Stimulated activated CD4-positive, alpha-beta T cell treated with anti-CD3 and anti-CD28 coated beads, Interleukin-15, amount 100 ng/mL, for 1 hour (primary cell): ENCODE measurements at places on chromosomes 5 and 9.

- no peak for DNase-seq
Measured at GRCh38 chr5:83072966-83073365, 4.2 kb downstream of the TMEM167A start.

GRCh38 chr5:160290751-160291150 is 21.6 kb downstream of the CCNJL start:
- no peak for DNase-seq

DNA sequence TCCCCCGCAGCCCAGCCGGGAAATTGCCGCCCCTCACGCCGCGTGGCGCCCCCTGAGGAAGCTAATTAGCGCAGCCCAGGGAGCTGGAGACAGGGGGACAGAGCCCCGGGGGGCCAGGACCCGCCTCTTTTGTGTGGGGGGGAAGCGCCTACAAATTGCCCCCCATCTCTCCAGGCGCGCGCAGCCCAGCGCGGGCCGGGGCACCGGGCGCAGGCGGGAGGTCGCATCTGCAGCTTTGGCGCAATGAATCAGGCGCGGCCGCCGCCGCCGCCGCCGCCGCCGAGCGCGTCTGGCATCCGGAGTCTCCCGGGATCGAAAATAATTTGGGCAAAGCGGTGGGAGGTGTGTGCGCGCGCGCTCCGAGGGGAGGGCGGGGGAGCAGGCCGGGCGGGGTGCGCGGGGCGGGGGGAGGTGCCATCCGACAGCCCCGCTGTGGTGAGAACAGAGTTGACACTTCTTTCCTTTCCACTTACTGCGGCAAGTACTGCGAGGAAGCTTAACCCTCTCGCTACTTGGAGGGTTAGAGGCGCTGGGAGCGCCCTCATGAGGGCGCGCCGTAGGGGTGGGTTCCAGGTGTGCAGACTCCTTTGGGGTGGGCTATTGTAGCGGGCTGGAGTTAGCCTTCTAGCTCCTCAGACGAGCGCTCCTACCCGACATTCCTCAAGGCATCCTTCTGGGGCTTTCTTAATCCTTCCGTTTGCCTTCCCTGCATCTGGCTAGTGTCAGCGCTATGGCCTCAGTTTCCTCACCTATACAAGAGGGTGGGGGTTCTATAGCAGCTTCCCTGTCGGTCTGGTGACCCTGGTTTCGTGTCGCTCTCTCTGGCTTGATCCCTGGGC is 63.1 kb downstream of the CXXC5 start:
- peak; percentile 26 for DNase-seq

DNA sequence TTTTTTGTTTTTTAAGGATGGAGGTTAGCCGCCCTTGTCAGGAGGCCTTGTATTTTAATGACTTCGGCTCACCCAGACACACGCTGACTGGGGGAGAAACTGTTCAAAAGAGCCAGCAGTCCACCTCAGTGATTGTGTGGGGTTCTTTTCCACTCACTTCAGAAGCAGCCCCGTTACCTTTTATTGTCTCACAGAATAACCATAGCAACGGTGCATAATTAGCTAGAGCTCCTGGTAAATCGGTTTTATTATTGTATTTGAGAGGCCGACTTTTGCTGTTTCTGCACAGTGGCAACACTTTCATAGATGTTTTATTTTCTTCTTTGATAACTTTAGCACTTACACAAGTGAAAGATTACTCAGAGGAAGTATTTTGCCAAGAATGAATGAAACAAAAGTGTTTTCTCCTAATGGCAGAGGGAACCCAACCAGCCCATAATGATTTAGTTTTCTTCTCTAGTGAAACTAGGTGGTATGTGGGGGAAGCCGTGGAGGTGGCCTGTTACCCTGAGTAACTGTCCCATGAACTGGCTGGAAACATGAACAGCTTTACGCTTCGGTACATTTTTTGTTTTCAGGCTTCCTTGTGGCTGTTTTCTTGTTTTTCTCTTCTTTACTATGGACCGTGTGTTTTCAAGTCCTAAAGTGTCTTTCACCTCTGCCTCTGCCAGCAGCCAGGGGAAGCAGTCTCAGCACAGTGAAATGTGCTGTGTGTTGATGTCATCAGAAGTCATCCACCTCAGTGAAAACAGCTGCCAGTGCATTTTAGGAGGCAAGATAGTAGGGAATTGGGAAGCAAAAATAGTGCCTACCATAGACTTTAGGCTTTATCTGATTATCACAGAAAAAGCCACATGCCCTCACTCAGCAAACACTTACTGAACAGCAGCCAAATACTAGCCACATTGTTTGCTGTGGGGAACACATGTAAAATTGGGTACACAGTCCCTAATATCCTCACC is 414.7 kb downstream of the KDM4C start:
- DNase-seq: no peak

GRCh38 chr5:58025809-58026208 is 434.1 kb downstream of the PLK2 start:
- DNase-seq: no peak

GRCh38 chr5:147466360-147466980 is 43.4 kb downstream of the DPYSL3 start:
- DNase-seq: no peak

- no peak for DNase-seq
Measured at GRCh38 chr5:6472792-6473191, 24.1 kb downstream of the UBE2QL1 start.

GRCh38 chr5:103849934-103850333 is 287.3 kb upstream of the NUDT12 start:
- DNase-seq: no peak

DNA sequence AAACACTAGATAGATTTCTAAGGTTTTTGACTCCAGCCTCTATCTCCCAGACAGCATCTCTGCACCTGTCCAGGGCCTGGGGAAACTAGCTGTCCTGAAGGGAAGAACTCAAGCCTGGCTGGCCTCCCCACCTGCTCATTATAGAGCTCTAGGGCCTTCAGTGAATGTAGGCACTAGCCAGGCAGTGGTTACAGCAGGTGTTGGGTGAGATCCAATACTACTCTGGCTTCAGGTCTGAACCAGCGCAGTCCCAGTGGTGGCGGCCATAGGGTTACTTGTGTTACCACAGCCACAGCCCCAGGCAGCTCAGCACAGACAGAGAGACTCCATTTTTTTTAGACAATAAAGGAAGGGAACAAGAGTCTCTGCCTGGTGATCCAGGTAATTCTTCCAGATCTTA is 449.2 kb downstream of the IRX1 start:
- no peak for DNase-seq

- no peak for DNase-seq
Measured at GRCh38 chr5:96439477-96440184, 6.6 kb upstream of the PCSK1 start.

DNA sequence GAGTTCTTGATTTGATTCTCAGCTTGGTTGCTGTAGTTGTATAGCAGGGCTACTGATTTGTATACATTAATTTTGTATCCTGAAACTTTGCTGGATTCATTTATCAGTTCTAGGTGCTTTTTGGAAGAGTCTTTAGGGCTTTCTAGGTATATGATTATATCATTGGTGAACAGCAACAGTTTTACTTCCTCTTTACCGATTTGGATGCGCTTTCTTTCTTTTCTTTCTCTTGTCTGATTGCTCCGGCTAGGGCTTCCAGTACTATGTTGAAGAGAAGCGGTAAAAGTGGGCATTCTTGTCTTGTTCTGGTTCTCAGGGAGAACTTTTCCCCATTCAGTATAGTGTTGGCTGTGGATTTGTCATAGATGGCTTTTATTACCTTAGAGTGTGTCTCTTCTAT is 158.9 kb downstream of the SAXO1 start:
- DNase-seq: no peak

DNA sequence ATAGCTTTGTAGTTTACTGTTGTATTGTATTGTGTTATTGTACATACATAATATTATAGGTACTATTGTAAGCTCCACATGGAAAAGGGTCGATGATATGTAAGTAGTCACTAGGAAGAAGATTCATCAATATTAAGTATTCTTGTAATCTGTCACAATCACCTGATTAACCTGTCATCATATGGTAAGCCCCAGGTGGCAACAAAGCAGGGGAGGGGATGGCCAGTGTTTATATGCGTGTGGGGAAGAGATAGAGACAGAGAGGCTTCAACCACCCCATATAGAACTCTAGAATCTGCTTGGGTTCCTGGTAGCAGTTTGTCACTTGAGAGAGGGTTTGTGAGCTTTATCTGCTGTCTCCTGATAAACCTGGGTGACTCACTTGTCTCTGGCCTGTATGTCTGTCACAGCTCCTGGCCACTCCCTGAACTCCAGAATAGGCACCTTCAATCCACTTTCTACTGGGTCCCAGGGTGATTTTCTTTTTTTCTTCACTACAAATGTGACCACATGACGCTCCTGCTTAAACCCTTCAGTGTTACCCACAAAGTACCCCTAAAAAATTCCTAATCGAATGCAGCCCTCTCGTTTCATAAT is 48.9 kb upstream of the CPEB4 start:
- DNase-seq: no peak

GRCh38 chr9:92963831-92964606 is 16.7 kb downstream of the FGD3 start:
- DNase-seq: peak; percentile 43

- DNase-seq: no peak
Measured at GRCh38 chr9:137310189-137311052, 8.3 kb upstream of the NRARP start.

- no peak for DNase-seq
Measured at GRCh38 chr9:127768698-127769097, 9.8 kb downstream of the SH2D3C start.

GRCh38 chr5:34682926-34683623 is 26.9 kb downstream of the RAI14 start:
- DNase-seq: no peak

DNA sequence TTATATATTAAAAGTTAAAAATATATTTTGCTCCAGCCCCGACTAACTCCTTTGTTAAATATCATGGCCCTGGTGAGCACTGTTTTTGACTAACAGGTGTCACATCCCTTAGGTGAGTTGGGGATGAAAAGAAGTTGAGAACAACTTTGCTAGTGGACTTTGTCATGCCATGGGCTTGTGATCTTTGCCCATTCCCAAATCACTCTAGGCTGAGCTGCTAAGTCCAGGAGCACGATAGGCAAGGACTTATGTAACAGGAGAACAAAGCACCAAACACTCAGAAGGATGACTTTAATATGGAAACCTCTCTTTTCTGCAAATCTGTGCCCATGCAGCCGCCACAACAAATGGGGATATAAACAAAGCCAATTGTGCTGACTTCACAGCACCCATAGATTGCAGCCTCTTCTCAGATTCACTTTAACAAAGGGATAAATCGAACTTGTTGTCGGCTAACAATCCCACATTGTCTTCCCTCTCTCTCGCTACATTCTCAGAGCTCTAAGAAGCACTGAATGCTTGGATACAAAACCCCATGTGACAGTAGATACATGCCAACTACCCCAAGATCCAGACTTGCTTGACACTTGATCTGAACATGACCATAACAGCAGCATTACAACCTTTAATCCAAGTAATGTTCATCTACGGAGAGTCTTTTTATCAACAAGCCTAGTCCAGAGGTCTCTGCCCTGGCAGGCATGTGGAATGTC is 86.8 kb upstream of the CD180 start:
- DNase-seq: no peak

- no peak for DNase-seq
Measured at GRCh38 chr9:134338394-134339182, 12.3 kb downstream of the RXRA start.

DNA sequence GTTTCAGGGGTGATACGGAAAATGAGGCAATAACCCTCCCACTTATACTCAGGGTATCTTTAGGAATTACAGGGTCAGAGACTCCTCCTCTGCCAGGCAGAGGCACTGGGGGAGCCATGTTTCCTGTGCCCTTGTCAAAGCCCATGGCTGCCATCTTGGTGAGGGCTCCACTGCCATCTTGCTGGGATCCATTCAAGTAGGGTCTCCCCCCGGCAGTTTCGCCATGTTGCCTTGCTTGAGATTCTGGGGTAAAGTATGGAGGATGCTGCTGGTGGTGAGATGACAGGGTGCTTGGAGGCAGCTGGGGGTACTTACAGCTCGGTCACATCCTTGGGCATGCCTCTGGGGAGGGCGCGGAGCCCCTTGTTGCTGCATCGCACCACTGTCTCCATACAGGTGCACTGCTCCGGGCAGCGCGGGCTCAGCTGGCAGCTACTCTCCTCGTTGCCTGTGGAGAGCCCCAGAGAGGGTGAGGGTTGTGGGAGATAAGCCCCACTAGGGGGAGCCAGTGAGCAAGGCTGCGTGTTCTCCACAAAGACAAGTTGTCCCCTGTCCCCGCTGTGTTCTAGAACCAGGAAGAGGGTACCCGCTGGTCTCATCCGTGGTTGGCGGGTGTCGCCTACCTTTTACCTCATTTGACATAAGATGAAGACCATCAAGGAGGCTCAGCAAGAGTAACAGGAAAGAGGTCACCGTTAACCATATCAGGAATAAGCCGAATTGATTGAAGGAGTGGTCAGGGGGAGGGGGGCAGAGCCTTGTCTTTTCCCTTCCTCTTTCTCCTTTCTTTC is 169.0 kb upstream of the PANK3 start:
- DNase-seq: no peak

- DNase-seq: no peak
Measured at GRCh38 chr5:73443829-73444498, 4.6 kb downstream of the FOXD1 start.

- no peak for DNase-seq
Measured at GRCh38 chr9:79952401-79952800, 380.6 kb downstream of the TLE4 start.

GRCh38 chr9:131629825-131630204 is 84.5 kb downstream of the PRRT1B start:
- DNase-seq: no peak

GRCh38 chr9:76985581-76985980 is 33.9 kb upstream of the FOXB2 start:
- DNase-seq: no peak

DNA sequence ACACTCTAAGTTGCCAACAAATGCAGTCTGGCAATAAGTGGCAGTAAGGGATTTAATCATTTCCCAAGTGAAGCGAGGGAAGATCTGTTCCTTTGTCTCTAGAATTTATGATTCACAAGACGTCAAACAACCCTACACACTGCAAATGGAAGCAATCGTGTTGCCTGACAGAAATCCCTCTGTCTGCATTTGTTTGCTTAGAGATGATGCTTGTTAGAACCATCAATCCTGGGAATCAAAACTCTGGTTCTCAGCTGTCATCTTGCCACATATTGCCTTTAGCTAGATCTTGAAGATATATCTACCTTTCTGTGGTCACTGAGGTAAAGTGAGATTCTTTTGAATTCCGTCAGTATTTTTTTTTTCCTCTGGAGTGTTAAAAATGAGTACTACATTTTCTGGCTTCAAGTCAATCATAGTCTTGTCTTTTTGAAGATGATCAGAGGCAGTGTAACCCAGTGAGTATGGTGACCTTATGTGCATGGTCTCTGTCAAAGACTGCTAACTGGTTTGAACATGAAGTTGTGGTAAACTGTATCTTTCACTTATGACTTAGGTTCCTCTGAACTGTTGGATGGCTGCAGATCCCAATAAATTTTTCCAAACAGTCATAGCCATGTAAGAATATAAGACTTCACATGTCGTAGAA is 106.4 kb upstream of the STARD4 start:
- no peak for DNase-seq

- no peak for DNase-seq
Measured at GRCh38 chr5:145704724-145705123, 130.4 kb downstream of the PRELID2 start.

DNA sequence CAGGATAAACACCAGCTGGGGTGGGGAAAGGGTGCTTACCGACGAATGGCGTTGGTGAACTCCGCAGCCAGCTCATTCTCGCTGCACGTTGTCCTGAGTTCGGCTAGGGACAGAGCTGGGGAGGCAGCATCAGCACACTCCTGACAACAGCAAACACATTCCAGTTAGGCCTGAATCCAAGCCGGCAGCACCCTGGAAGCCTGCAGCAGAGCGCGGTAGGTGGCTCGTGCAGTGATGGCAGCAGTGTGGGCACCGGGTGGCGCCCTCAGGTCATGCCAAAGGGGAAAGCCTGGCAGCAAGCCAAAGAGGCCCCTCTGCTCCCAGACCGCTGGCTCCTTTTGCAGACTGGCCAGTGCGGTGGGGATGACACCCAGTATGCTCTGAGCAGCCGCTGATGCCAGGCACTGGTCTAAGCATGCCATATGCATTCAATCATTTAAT is 66.9 kb downstream of the DCP2 start:
- DNase-seq: no peak
